ENCODE measurements at places on chromosomes 6 and 20. TPM values are rescaled to one million over a fixed set of nuclear protein-coding genes. Genes with fewer than 3 reads are reported as not detected.
A peak's percentile ranks its signal among the peaks of the same experiment; 100 is the strongest.

CGA gene
- not detected for total RNA-seq

DNA sequence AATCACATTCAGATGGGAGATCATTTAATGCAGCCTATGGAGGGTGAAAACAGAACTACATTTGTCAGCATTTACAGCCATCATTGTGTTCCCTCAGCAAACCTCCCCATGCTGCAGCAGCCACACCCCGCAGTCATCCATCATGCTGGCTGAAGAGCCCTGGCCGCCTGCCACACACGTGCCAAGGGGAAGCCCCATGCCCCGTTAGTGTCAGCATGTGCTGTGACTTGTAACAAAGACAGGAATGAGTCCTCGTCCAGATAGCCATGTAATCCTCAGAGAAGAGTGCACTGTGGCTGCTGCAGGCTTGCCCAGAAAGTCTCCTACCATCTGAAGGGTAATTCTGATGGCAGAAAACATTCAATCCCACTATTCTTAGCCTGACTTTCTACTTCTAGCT, 1097.8 kb downstream of the KIF16B start:
- DNase-seq, result peak; percentile 4

GRCh38 chr20:13862245-13862644, 77.4 kb downstream of the NDUFAF5 start:
- no peak for DNase-seq

DNA sequence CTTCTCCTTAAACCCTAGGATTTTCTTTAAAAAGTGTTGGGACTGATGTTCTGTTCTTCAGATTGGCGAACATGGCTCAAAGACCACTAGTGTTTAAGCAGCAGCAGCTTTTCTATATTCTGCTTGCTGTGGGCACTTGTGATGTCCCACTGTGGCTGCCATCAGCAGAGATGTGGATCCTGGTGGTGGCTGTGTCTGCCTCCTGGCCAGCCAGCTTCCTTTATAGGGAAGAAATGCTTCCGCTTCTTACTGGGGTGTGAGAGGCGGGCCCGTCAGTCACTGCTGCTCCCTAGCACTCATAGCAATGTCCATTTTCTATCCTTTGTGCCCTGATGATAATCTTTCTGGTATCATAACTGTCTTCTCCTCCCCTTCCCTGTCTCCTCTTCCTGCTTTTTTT, 66.7 kb upstream of the ESR1 start:
- DNase-seq, result no peak

GRCh38 chr6:117229870-117230269, 35.5 kb upstream of the VGLL2 start:
- no peak for DNase-seq

GRCh38 chr6:151275566-151275965, 35.8 kb downstream of the AKAP12 start:
- no peak for DNase-seq

DNA sequence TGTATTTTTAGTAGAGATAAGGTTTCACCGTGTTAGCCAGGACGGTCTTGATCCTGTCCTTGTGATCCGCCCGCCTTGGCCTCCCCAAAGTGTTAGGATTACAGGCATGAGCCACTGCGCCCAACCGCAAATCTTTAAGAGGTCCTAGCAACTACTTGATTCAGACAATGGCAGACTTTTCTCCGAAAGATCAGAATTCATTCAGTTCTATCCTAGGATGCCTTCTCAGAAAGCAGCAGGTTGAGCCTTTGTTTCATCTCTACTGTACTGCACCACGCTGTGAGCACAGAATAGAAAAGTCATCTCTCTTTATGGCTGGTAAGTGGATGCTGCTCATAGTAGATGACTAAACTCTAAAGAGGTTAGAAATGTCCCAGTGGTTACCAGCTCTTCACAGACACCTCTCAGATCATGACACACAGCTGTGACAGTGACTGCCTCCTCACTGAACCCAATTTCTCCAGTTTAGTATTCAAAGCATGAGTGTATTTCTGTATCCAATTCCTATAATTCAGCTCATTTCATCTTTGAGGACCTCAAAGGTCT, 6.0 kb upstream of the HSF2 start:
- no peak for DNase-seq

DNA sequence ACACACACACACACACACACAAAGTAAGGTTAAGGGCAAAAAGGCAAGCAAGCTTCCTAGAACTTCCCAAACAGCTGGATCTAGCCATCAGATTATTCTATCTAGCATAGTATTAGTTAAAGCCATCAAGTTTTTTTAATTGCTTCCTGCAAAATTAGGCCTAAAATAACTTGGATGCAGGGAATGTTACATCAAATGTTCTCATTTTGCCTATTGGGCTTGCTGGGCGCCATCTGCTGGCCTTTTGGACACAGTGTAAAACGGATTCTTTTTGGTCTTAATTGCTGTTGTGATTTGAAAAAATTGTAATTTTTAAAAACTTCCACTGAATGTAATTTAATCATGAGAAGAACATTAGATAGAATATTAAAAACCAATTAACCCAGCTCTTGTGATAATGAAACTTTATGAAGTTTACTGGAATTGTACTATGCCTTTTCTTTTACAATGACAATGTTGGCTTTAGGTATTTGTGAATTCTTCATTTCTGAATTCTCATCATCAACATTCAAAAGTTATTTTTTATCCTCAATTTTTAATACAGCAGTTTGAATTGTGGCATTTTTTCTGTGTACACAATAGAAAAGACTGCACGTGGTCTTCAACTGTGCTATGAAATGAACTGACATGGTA, 6.8 kb downstream of the MKKS start:
- DNase-seq, result no peak

GRCh38 chr20:3326779-3327521, 80.5 kb downstream of the DNAAF9 start:
- no peak for DNase-seq
